ENCODE measurements at places on chromosomes 13 and 19.

DNA sequence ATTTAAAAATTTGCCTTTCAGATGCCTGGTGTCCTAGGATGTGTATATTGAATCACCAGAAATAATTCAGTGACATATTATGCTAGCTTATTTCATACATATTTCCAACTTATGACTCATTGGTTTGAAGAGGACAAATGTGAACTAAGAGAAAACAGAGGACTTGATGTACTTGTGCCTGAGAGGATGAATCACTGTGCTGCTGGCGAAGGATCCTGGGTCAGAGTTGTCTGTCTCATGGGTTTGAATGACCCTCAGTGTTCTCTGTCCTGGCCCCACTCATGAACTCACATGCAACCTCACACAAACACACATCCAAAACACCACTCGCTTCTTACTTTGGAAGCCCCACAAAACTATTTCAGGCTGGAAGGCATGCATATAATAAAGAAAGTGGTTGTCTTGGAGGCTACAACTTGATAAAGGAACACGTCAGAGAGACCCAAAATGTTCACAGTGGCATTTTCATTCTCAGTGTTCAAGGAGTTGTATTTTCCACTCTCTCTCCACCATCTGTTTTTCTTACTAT lies 129.0 kb upstream of the SPRY2 start:
- no peak for DNase-seq

GRCh38 chr13:66644855-66645460 lies 585.2 kb downstream of the PCDH9 start:
- DNase-seq: no peak

GRCh38 chr13:21901811-21902708 lies 231.2 kb downstream of the FGF9 start:
- DNase-seq: no peak

GRCh38 chr13:103277959-103278694 lies 211.9 kb upstream of the SLC10A2 start:
- no peak for DNase-seq

GRCh38 chr19:49882643-49883042 lies 5.1 kb downstream of the TBC1D17 start:
- DNase-seq: no peak

GRCh38 chr19:40519352-40520322 lies 52.8 kb downstream of the SPTBN4 start:
- no peak for DNase-seq

- DNase-seq: no peak
These were observed 45.8 kb downstream of the GGACT start for GRCh38 chr13:100542826-100543156.

Measured in COR-L47 (cell line).